ENCODE measurements at places on chromosomes 5 and 9. TPM values are rescaled to one million over a fixed set of nuclear protein-coding genes. Genes with fewer than 3 reads are reported as not detected.

Gene ECPAS
- total RNA-seq = 37.5 TPM

Gene PDCD1LG2
- 0.20 TPM for total RNA-seq

Gene LOX
- 2.0 TPM for total RNA-seq

Gene PCDHGB3
- 0.18 TPM for total RNA-seq

Gene OR2V2
- not detected for total RNA-seq

Gene C9orf153
- not detected for total RNA-seq

Gene PAPPA
- 30.6 TPM for total RNA-seq

Gene TAF11L5
- total RNA-seq = not detected

Gene DND1
- total RNA-seq = 0.88 TPM

Gene RICTOR
- 9.9 TPM for total RNA-seq

Gene GPR21
- total RNA-seq = not detected

Gene MARVELD2
- total RNA-seq = 2.4 TPM

Gene FABP6
- 0.75 TPM for total RNA-seq

Gene GABRP
- total RNA-seq = not detected

Gene GGTA1
- total RNA-seq = not detected

Gene DDX4
- not detected for total RNA-seq

Gene SH3TC2
- 0.41 TPM for total RNA-seq
